Cerebellar nuclear complex (tissue), 1 donor: ENCODE measurements at places on chromosomes 1 and 21.

- DNase-seq, result no peak
Observed at GRCh38 chr21:44854391-44854663, 19.2 kb downstream of the PTTG1IP start.

- DNase-seq, result no peak
Observed at GRCh38 chr1:171550050-171550449, 64.7 kb downstream of the PRRC2C start.

GRCh38 chr1:1534401-1535154, 5.8 kb downstream of the TMEM240 start:
- DNase-seq, result no peak

DNA sequence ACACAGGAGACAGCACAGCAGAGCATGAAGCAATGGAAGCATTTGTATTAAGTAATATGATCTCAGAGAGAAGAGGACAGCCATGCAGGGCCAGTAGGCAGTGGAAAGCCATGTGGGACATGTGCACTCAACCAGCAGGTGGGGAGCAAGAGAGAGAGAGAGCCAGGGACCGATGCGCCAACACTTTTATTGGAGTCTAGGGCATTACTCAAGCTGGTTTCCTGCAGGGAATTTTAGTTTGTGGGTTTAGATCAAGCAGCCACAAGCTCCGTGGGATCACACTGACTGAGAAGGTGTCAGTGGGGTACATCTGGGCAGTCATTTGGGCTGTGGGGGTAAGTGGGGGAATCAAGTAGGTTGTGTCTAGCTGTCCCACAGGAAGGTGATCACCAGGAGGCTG, 137.1 kb downstream of the PCBP3 start:
- no peak for DNase-seq

- DNase-seq, result no peak
Observed at GRCh38 chr1:19381261-19381660, 69.1 kb downstream of the SLC66A1 start.

GRCh38 chr1:65554829-65555228, 134.4 kb downstream of the LEPR start:
- no peak for DNase-seq

- DNase-seq, result no peak
Observed at GRCh38 chr1:188986745-188987417, 1490.8 kb downstream of the BRINP3 start.

- no peak for DNase-seq
Observed at GRCh38 chr1:205570173-205570501, 61.7 kb downstream of the ELK4 start.

DNA sequence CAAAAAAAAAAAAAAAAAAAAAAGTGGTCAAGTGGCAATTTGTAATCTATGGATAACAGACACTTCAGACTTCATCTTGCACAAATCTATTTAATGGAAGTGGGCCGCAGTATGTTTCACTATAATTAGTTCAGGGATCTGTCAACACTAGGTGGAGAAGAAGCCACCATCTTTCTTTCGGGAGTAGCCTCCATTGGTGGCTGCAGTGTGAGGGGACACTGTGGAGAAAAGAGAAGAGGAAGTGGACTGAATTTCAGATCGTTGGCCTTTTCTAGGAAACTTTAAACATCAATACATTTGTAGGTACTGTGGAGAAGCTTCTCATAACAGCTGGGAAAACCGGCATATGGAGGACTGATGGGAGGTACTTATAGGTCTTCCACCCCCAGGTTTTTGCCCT, 8.0 kb upstream of the ELAPOR1 start:
- no peak for DNase-seq

- no peak for DNase-seq
Observed at GRCh38 chr21:45361033-45361997, 43.6 kb upstream of the COL18A1 start.
